ENCODE measurements at places on chromosomes 6 and 20.

DNA sequence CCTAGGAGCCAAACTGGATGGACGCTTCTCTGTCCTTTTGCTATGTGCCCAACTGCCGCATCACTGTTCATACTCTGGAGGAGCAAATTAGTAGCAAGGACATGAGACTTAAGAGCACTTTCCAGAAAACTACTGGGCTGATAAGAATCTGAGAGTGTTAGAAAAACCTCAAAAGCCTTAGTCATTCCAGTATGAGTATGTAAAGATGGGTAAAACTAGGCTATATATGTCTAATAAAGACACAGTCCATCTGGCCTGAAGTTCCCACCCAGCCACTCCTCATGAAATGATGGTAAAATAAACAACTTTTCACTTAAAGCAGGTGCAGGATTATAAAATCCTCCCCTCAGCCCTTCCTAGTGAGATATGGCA is 30.6 kb downstream of the SHLD1 start:
- DNase-seq, result no peak

- no peak for DNase-seq
Observed at GRCh38 chr6:119259027-119259426, 90.5 kb downstream of the MAN1A1 start.

DNA sequence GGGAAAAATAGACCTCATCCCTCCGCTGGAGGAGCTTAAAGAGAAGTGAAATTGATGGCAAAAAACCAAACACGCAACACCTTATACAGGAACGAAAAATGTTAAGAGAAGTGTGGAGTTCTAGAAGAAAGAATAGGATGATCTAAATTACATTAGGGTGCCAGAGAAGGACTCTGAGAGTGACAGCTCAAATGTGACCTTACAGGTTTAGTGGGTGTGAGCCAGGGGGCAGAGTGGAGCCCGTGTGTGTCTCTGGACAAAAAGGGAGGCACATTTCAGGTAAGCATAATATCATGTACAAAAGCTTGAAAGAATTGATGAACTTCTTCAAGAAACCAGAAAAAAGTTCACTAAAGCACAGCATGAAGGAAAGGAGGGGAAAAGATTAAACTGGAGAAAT is 20.8 kb downstream of the HLA-DRA start:
- no peak for DNase-seq

DNA sequence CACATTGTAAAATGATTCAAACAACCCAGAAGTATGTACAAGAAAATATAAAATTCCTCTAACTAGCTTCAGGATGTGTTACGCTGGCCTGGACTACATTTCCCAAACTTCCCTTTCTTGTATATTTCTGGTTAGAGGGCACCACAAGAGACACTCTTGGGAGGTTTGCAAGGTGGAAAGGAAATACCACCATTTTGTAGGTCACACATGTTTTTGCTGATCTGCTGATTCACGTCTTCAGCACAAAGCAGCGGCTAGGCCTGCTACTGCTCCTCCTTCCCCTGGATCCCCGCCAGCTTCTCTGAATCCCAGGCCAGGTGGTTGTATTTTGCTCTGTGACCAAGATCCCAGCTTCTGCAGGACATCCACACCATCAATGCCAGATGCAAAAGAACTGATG is 104.2 kb downstream of the AGPAT4 start:
- peak; percentile 85 for DNase-seq

DNA sequence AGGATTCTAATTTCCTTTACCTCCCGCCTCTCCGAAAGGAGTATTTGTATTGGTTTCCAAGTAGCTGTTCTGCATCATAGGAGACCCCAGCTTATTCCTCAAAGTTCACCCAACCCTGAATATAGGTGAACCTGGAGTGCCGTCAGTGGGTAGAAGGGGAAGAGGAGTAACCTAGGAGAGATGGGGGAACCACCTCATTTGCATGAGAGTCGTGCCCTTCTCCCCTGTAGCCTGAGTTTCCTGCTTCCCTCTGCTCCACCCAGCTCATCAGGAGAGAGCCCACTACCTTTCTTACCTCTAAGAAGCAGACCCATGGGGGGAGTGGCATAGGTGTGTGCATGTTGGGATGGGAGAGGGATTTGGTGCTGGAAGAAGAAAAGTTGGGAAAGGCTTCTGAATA is 17.3 kb upstream of the WFDC2 start:
- no peak for DNase-seq

DNA sequence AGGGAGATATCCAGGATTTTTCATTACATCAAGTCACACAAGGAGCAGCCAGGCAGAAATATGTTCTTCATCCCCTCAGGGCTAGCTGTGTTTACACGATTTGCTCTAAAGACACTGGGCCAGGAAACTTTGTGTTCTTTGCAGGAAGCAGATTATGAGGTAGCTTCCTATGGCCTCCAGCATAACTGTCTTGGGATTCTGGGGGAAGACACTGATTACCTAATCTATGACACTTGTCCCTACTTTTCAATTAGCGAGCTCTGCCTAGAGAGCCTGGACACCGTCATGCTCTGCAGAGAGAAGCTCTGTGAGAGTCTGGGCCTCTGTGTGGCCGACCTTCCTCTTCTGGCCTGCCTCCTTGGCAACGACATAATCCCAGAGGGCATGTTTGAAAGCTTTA is 11.2 kb downstream of the FAM120B start:
- DNase-seq, result no peak
